Camera-type eye (tissue), 1 donor: ENCODE measurements at places on chromosomes 11 and 22. TPM values are rescaled to one million over a fixed set of nuclear protein-coding genes. Genes with fewer than 3 reads are reported as not detected.

APOA4 gene
- not detected for total RNA-seq

VPS11 gene
- 36.0 TPM for total RNA-seq

NTM gene
- total RNA-seq = 81.8 TPM

HTATIP2 gene
- 2.6 TPM for total RNA-seq

TEX12 gene
- total RNA-seq = 0.93 TPM

MMP3 gene
- not detected for total RNA-seq

CD3E gene
- 0.55 TPM for total RNA-seq

RASGRP2 gene
- 10.9 TPM for total RNA-seq

SERGEF gene
- total RNA-seq = 22.2 TPM

CASP5 gene
- total RNA-seq = not detected

PATE2 gene
- not detected for total RNA-seq

KCNQ1 gene
- total RNA-seq = 1.6 TPM

SCN3B gene
- 38.5 TPM for total RNA-seq

GAL3ST3 gene
- 8.4 TPM for total RNA-seq

GP1BB gene
- total RNA-seq = 6.6 TPM

CARD10 gene
- total RNA-seq = 6.0 TPM

ABTB2 gene
- total RNA-seq = 17.5 TPM

TRIM51 gene
- total RNA-seq = not detected

ZDHHC5 gene
- total RNA-seq = 49.8 TPM

PTDSS2 gene
- 36.4 TPM for total RNA-seq

MPEG1 gene
- total RNA-seq = 9.2 TPM

MPPED1 gene
- 11.1 TPM for total RNA-seq

CHRDL2 gene
- not detected for total RNA-seq

FGF4 gene
- not detected for total RNA-seq

PLA2G3 gene
- total RNA-seq = not detected
